Activated effector memory CD4-positive, alpha-beta T cell treated with Interleukin-2 at 50 U/mL for 16 hours (primary cell): ENCODE measurements at places on chromosomes 4 and X.

GRCh38 chrX:41085878-41086626 is 807 bp downstream of the USP9X start:
- peak; percentile 20 for DNase-seq

- DNase-seq, result no peak
These were observed 52.7 kb downstream of the DCLK2 start for GRCh38 chr4:150130933-150131332.

- DNase-seq, result no peak
These were observed 317.7 kb upstream of the NOCT start for GRCh38 chr4:138697851-138698250.

DNA sequence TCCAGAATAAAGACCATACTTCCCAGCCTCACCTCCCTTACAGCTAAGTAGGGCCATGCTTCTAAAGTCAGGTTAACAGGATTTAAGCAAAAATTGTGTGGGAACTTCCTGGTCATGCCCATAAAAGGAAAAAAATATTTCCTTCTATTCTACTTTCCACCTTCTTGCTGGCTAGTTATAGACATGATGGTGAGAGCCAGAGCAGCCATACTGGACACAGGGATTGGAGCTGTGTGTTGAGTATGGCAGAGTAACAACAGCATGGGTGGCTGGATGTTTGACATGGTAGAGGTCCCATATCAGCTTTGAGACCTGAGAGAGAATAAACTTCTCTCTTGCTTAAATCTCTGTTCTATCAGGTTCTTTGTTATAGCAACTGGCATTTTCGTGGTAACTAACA is 15.1 kb upstream of the CBR4 start:
- no peak for DNase-seq

GRCh38 chr4:47519239-47519883 is 34.3 kb downstream of the ATP10D start:
- no peak for DNase-seq

DNA sequence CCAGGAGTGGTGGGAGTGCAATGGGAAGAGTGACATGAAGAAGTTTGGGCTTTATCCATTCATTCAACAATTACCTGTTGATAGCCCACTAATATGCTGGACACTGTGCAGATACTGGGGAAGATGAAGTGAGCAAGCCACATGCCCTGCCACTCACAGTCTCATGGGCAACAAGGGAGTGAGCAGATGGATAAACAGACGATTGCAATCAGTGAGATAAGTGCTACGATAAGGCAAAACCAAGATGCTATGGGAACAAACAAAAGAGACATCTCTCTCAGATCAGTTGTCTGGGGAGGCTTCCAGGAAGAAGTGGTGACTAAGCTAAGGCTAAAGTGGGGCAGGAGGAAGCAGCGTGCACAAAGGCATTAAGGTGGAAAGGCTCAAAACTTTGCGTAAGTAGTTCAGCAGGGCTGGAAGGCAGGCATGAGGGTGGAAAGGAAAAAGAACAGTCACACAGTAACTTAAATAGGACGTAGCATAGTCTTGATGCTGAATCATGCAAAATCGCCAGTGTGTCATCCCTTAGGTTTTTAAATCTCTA is 31.7 kb downstream of the GAB3 start:
- peak; percentile 19 for DNase-seq

DNA sequence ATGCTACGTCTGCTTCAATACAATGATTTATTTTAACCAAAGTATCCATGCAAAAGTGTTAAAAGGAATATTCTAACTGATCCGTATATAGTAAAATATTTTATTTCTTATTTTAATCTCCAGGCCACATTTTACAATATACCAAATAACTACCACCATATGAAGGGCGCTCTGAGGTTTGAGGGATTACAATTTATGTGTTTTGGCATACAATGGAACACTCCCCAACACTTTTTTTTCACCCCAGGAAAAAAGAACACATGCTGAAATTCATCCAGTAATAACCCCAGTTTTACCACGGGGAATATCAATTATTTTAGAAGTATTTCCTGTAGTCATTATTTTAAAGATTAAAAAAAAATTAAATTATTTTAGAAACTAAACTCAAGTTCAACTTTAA is 65.4 kb downstream of the APBB2 start:
- no peak for DNase-seq

- no peak for DNase-seq
These were observed 135.5 kb downstream of the PALLD start for GRCh38 chr4:168632301-168632725.

- no peak for DNase-seq
These were observed 21.2 kb downstream of the WDR1 start for GRCh38 chr4:10095296-10095991.

DNA sequence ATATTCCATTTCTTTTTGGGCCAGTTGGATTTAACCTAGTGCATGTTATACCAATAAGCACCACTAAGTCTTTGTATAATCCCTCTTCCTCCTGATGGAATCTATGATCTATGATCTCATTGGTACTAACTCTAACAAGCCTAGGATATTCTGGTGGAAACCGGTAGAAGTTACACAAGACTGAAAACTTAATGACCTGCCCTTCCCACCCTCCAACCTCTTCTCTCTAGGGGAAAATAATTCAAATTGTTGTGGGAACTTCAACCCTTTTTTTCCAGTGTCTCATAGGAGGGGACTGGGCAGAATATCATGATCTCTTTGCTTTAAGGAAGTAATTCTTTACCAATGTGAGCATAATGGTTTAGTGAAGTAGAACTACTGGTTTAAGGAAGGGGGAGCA is 289.5 kb upstream of the BOD1L1 start:
- DNase-seq, result no peak

DNA sequence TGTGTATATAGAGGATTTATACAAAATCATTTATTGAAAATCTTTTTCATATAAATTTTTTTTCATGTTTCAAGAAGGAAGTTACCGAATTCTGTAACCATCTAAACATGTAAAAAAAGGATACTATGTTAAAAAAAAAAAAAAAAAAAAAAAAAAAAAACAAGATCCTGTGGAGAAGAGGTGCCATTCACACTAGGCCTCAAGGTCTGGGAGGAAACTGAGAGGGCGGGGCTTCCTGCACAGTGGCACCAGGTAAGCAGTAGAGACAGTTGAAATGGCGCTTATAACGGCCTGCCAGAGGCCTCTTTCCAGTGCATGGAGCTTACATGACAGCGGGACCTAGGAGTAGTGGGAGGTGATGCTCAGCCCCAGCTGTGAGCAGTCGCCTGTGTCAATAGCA is 17.5 kb downstream of the TRAPPC2 start:
- DNase-seq, result peak; percentile 46

GRCh38 chr4:30714408-30715031 is 5.6 kb upstream of the PCDH7 start:
- DNase-seq, result no peak

GRCh38 chrX:13260598-13260997 is 59.3 kb downstream of the ATXN3L start:
- no peak for DNase-seq

GRCh38 chr4:70948665-70949260 is 44.7 kb upstream of the DCK start:
- no peak for DNase-seq

- DNase-seq, result no peak
These were observed 22.4 kb downstream of the SH3TC1 start for GRCh38 chr4:8221476-8221875.

DNA sequence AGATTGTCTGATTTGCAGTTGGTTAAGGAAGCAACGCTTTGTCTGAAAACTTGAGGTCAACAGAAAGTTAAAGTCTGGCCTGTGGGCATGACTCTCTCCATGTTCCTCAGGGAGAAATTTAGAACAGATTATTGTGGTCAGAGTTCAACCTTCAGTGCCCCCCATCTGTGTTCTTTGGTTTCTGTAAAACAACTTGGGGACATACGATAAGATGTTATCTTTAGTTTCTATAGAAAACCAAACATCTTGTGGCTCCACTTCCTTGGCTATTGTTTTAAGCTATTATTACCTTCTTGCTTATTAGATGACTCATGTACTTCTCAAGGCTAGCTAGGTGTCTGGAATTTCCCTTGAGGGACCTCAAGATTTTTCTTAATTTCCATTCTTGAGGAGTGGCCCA is 507.7 kb downstream of the PDHA2 start:
- no peak for DNase-seq

DNA sequence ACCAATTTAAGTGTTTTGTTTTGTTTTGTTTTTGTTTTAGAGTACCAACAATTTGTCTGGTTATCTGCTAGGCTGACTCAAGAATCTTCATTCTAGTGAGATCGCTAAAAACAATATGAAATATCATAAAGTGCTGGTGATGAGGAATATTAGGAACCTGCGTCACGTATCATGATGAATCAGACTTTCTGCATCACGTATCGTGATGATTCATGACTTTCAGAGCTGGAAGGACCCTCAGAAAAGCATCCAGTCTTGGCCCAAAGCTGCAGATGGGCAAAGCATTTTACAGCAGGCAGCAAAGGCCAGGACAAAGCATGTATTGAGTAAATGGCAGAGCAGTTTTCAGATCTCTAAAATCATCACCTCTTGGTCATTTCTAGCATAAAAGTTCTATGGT is 278.0 kb upstream of the BOD1L1 start:
- DNase-seq, result no peak

- DNase-seq, result no peak
These were observed 27.1 kb downstream of the DDX60L start for GRCh38 chr4:168453146-168453545.

DNA sequence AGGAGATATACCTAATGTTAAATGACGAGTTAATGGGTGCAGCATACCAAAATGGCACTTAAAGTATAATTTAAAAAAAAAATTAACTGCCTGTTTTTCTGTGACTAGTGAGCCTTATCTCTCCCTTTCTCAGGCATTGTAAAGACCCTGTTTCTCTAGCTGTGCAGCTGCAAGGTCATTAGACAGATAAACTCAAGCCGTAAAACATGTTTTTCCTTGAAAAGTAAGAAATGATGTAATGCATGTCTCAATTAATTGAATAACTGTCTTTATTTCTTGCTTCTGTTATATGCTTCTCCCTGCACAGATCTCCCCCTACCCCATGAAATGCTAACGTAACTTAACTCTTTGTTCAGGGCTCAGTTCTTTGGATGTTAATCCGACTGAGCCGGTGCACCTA is 10.5 kb downstream of the TBC1D19 start:
- no peak for DNase-seq

DNA sequence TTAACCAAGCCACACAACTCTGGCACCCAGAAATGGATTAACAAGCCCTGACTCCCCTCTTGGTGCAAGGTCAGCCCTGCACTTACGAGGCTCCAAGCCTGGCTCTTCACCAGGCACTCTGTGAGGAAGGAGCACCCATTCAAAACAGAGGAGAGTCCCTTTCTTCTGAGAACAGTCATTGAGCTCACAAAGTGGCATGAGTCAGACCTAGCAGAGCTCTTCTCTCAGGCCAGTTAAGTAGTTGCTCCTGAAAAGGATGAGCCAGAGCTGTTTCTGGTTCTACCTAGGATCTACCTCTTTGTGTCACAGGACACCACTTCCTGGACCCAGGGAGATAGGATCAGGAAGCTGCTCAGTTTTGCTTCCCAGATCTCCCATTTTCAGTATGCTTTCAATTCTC is 48.2 kb downstream of the EVC2 start:
- DNase-seq, result no peak

GRCh38 chrX:75151827-75152592 is 4.1 kb downstream of the ABCB7 start:
- DNase-seq, result no peak

- no peak for DNase-seq
These were observed 301.7 kb upstream of the CPEB2 start for GRCh38 chr4:14700544-14700943.

GRCh38 chrX:47179221-47179927 is 14.3 kb upstream of the UBA1 start:
- DNase-seq, result no peak

GRCh38 chr4:74092957-74093356 is 6.0 kb downstream of the CXCL2 start:
- no peak for DNase-seq

DNA sequence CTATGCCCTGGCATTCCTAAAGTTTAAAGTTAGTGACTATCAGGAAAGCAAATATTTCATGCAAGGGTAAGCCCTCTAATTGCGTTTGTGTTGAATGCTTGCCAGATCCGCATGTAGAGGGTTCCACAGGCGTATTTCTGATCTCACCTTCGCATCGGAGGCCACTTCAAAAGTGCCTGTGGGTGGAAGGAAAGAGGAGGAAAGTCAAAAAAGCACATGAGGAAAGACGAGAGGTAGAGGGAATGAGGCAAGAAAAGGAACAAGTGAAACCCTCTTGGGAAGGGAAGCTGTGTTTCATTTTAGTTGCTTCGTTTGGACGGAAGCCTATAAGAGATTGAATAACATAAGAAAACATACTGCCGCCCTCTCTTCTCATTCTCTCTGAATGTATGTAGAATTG is 628.8 kb downstream of the SPRY1 start:
- DNase-seq, result no peak

GRCh38 chr4:170674176-170674575 is 584.4 kb upstream of the AADAT start:
- DNase-seq, result no peak

GRCh38 chr4:139791681-139792080 is 126.1 kb downstream of the MGST2 start:
- DNase-seq, result no peak

- DNase-seq, result no peak
These were observed 209.9 kb downstream of the RELL1 start for GRCh38 chr4:37476256-37476655.

GRCh38 chr4:16607241-16608066 is 291.0 kb downstream of the LDB2 start:
- no peak for DNase-seq

DNA sequence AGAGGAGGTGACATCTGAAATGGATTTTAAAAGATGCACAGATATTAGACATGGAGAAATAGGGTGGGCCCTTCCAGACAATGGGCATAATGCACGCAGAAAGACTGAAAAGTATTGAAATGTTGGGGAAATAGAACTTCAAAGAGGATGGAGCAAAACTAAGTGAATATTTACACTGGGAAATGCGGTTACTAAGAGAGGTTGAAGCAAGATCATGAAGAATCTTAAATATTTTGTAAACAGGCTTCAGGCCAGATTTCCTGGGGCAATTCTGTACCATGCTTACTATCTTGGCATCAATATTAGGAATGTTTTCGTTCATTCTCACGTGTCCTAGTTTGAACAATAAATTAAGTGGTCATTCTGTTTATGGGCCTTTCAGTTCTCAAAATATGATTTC is 216.3 kb downstream of the ADAMTS3 start:
- no peak for DNase-seq

DNA sequence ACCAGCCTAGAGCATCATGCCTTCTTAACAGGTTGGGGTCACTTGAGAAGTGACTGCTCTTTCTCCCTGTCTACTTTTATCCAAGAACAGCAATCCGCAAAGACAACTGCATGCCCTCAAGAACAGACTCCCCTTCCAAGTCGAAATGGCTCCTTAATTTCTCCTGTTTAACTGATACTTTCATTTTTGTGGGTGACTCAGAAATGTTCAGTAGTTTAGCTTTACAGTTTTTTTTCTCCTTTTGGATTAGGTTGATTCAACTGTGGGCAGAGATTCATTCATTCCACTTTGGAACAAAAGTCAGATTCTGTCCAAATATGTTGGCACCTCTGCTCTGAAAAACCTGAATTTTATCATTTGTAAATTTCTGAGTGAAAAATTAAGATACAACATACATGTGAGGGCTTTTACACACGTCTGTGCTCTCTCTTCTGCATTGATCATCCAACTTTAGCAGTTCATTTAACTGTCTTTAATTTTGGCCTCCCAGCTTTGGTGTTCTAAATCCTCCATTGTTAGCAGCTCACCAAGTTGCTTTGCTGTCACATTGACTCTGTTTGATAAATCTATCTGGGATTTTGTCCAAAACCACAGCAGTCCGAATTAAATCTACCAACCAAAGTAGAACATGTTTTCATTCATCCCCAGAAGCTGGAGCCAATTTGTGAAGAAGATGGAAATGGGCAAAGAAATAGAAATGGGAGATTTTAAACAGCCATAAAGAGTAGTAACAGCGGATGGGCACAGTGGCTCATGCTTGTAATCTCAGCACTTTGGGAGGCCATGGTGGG is 50.0 kb downstream of the HOPX start:
- DNase-seq, result no peak
